ENCODE measurements at places on chromosomes 7 and 10.

DNA sequence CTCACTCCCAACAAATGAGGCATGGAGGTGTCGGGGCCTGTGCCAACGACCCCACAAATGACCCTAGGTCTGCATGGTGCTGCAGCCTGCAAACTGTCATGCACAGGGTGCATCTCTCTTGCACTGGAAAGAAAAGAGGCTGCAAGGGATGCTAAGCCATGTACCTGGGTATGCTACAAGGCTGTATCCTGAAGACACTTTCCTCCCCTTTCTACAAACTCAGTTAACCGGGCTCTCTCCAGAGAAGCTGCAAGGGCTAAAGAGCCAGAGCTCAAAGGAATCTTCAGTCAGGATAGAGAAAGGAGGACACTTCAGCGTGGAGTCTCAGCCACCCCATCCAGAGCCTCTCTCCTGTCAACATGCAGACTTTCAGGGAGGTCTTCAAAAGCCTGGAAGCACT, 449.0 kb downstream of the GRID1 start:
- DNase-seq = no peak

DNA sequence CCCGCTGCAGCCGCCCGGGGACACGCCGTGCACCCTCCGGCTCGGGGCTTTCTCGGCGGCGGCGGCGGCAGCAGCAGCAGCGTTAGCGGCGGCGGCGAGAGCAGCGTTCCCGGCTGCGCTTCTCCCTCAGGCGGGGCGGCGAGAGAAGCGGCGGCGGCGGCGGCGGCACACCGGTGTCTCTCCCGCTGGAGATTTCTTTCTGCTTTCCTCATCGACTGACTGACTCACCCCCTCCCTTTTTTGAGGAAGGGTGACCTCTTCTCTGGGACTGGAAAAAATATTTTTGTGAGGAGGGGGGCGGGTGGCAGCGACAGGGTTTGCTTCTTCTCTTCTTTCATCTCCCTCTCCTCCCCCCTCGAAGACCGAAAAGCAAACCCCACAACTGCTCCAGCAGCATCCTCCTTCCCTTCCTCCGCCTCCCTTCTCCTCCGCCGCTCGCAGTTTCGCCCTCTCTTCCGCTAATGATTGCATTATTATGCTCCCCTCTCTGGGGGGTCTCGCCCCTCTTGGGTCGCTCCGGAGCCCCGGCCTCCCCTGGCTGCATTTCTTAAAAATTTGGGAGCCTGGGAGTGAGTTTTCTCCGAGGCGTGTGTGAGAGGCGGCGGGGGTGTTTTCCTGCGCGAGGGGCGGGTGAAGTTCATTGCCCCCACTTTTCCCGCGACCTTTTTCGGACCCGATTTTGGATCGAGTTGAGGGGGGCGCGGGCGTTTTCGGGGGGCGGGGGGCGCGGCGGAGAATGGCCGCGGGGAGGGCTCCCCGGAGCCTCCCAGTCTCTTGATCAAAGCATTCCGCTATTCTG, 411 bp downstream of the AUTS2 start:
- no peak for DNase-seq

DNA sequence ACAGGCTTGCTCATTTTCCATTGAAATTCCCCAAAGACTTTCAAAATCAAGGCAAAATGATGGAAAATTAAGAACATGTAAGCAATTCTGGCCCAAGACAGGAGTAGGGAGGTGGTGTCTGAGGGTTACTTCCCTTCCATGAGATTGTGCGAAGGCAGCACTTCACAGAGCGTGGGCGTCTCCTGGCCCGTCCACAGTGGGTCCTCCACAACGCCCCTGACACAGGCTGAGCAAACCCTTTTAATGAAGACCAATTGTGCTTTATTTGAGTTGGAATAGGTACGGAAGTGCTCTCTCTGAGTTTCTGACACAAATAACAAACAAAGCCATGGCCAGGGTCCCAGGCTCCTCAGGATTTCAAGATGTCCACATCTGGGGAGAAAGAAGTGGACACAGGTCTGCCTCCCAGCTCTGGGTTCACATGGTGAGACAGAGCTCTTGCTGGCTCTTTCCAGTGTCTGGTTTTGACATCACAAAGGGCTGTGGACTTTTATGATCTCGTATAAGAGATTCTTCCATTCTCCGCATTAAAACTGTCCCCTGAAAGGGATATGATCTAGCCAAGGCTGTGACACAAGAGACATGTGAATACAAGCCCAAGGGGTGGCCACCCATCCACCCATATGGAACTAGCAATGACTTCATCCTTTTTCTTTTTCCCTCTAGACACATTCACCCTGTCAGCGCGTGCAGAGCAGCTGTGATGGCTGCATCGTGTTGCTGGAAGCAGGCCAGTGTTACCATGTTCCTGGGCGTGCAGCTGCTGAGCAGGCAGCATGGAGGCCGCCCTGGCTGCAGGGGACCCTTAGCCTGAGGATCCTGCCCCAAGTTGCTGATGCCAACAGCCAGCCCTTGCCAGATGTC, 145.6 kb downstream of the ADAM12 start:
- DNase-seq = no peak

GRCh38 chr7:37709631-37710509, 26.3 kb downstream of the GPR141 start:
- DNase-seq = no peak

GRCh38 chr7:1404898-1405548, 54.2 kb downstream of the MICALL2 start:
- DNase-seq = no peak

GRCh38 chr7:18529239-18529638, 33.7 kb downstream of the HDAC9 start:
- DNase-seq = no peak

- no peak for DNase-seq
Observed at GRCh38 chr7:63931985-63932577, 66.6 kb upstream of the ZNF722 start.

GRCh38 chr7:71132377-71133231, 660 bp downstream of the GALNT17 start:
- no peak for DNase-seq

DNA sequence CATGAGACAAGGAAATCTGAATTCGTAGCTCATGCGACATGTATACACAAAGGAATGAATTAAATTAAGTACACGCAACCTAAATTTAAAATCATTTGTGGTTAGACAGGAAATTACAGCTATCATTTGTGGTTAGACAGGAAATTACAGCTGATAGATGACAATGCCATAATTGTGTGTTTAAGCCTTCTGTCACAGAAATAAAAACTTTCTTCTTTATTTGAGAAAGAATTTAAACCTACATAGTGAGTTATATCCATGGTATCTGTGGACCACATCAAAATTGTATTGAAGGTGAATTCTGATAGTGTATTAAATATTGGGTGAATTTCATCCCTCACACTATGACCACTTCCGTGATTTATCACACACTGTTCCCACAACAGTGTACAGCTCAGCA, 362.9 kb downstream of the MAGI2 start:
- DNase-seq = no peak

DNA sequence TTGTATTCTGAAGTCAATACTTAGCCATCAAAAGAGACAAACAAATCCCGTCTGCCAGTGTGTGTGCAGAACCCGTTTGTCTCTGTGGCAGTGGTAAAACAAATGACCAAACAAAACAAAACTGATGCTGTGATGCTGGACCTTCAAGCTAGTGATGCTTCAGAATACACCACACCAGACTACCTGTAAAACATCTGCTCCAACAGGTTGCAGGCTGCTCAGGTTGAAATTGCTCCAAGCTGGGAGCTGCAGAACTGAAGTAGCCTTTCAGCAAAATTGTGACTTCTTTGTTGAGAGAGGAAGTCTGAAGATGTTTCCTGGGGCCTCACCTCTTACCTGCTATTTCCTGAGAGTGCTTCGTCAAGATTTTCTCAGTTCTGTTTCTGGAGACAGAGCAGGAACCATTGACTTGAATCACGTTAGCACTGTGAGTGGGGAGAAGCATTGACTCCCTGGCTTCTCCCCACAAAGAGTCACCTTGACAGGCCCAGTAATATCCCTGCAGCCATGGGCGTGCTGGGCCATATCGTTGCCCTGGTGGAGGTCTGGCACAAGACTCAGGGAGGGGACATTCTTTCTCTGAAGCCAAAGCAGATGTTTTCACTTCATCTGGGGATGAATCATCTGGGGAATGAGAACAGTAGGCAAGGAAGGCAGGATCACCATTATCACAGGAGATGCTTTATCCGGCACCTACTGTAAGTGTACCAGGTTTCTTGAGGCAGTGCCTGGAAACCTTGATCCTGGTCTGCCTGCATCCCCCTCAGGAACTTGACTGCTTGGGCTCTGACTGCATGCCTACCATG, 80.2 kb downstream of the RBM20 start:
- DNase-seq = no peak

DNA sequence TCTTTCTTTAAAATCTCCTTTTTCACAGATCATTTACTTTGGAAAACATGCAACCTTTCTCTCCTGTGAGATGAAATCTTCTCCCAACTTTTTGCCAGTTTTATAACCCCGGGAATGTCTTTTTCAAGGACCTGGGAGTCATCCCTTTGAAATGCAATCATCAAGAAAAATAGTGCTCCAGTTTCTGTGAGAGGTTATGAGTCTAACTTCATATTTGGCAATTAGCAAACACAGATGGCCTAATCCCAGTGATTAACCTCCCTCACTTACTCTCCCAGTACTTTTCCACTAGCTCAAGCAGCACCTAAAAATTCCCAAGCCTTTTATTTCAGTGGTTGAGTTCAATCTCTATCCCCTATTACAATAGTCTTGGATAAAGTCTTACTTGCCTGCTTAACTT, 185.8 kb upstream of the TMEM106B start:
- no peak for DNase-seq

DNA sequence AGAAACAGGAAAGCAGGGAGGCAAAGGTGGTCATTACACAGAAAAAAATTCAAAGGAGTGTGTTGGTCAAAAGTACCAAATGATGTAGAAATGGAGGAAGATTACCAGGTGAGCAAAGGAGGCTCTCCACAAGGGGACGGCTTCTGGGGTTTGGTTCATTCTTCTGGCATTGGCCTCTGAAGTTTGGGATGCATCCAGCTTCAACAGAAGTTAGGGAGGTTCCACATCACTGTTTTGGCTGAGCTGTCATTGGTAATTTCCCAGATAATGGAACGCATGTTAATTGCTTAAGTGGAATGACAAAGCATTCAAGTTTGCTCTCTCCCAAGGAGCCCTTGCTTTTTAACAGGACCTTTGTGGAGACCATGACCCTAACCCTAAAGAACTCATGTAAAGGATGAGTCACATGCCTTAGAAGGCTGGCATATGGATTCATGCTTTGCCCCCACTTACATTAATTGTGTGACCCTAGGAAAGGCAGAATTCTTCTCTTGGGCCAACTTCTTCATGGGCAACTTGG, 398.6 kb downstream of the GPAM start:
- DNase-seq = no peak

DNA sequence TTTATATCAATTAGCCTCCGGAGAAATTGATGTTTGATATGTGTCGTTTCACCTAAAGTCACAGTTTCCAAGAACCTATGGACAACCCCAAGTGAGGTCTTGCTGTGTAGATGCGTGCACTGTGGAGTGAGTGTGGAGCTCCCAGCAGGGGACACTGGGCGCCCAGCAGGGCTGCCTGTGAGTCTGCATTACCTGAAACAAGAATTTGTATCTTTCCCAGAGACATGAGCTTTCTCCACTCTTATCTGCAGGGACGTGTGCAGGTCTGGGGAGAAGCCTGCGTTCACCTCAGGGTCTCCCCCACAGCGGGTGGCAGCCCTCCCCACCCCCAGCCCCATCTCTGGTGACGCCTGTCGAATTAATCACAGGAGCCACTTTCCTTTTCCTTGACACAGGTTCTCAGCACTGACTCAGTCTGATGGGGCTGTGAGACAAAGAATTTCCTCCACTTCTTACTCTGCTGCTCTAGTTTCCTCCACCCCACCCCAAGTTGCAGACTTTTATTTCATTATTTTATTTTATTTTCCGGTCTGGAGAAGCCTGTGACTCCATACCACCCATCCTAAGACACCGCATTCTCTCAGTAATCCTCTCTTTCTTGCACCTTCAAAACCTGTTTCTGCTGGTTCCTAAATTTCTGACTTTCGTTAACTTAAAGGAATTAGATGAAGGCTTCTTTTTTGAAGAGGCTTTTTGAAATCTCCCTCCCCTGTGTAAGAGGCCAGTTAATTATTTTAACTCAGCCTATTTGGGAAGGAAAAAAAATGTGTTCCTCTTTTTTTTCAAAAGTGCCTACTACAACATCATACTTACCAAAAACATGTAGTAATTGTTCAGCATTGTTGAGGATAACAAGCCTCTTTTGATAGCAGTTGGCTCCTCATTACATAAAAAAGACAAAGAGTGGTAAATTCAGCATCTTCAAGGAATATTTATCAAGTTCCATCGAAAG, 17.0 kb upstream of the INSIG1 start:
- DNase-seq = no peak

DNA sequence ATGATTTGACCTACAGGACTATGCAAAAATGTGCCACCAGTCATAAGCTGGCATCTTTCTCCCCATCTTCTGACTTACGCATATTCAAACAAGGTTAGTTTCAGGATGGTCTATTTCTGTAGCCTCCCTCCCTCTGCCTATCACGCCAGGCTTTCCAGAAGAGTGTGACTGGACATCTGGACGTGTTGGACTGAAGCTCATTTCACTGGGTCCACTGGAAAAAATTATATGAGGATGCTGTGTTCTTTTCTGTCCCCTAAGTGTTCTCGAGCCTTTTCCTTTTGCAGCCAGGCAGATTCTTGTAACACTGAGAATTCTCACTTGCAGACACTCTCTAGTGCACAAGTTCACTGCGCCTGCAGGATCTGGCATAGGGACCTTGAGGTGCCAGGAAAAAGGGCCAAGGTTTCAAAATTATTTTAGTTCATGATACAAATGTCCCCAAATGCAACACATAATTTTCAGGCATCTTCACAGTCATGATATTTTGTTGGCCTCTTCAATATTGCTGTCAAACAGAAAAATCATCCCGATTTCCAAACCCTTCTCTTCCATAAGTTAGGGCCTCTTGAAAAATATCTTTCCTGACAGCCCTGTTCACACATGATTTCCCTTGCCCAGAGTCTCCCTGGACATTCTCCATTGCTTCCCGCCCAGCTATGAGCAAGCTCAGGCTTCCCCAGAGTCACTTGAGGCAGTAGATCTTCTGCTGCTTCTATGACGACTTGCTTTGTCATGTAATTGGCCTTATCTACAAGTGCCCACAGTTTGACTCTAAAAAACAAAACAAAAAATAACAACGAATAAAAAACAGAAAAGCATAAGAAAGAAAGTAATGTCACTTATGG, 170.4 kb downstream of the BMPER start:
- no peak for DNase-seq

Measured in stimulated activated CD4-positive, alpha-beta T cell treated with anti-CD3 and anti-CD28 coated beads, TNF-alpha, amount 100 ng/mL, for 48 hours (primary cell).